Fibroblast of skin of back (primary cell): ENCODE measurements at places on chromosomes 1 and 21.

DNA sequence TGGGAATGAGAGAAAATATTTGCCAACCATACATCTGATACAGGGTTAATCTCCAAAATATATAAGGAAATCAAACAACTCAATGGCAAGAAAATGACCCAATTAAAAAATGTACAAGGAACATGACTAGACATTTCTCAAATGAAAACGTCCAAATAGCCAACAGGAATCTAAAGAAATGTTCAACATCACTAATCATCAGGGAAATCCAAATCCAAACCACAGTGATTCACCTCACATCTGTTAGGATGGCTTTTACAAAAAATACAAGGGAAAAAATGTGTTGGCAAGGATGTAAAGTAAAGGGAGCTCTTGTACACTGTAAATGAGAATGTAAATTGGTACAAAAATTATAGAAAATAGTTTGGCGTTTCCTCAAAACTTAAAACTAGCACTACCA, 54.7 kb upstream of the ZRANB2 start:
- DNase-seq: no peak

DNA sequence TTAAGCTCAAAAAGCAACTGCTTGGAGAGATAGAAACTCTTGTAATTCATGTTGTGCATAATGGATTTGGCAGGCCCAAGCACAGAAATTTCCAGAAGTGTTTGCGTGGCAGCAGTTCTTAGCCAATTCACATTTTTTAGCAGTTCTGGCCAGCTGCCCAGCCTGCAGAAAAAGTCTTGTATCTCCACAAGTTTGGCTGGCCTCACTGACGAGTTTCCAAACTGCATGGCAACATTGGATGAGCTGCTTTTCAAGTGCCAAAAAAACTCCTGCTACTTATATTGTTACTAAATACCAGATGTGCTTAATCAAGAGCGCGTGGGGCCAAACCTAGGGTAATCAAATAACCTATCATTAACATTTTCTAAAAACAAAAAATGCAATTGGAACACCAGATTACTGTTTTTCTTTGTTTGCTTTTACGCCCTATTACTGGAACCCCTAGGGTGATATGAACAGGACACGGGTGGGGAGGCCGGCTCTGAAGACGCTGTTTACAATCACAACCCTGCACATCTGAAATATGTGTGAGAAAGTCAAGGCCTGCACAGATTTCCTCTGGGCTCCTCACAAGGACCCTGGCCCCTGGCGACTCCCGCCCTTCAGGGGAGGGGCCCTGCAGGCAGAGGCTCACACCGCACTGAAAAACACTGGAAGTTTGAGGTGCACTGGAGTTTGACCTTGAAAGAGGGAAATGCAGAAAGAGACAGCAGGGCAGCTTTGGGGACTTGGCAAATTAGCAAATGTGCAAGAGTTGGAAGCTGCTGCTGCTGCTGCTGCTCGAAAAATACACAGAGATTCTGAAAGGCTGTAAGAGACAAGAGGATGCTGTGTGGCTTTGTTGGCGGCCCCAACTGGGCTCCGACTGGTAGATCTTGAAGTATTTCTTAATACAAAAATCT, 55.2 kb upstream of the TARBP1 start:
- peak; percentile 92 for DNase-seq

DNA sequence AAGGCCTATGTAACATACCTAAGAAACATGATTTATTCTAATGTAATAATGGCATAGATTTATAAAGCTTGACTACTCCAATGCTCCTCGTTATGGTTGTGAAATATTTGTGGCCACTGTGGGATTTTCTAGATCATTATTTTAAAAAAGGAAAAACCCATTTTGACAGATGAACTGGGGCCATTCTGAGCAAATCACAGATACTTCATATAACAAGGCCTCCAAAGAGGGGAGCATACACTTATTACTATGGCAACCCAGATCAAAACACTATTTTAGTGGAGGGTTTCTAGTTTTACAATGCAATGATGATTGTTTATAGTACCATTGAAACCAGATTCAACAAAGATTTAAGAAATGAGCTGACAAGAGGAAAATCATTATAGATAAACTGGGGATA, 346.6 kb downstream of the ZNF326 start:
- DNase-seq: no peak

GRCh38 chr1:203104789-203105390, 19.1 kb upstream of the MYOG start:
- DNase-seq: no peak

DNA sequence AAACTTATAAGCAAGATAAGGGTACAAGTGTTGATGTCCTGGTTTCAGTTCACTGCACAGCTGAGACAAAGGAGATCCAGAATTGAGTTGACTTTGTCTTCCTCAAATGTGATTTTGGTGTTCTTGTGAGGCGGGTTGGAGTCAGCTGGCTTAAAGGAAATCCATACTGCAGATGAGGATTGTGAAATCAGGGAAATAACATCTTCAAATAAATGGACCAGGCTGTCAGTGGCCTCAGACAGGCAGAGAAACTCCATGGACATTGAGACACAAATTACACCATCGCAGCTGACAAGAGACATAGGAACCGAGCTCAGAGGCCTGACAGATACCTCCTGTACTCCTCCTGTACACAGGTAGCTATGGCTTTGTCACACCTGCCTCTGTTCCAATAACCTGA, 27.0 kb upstream of the REG4 start:
- no peak for DNase-seq

DNA sequence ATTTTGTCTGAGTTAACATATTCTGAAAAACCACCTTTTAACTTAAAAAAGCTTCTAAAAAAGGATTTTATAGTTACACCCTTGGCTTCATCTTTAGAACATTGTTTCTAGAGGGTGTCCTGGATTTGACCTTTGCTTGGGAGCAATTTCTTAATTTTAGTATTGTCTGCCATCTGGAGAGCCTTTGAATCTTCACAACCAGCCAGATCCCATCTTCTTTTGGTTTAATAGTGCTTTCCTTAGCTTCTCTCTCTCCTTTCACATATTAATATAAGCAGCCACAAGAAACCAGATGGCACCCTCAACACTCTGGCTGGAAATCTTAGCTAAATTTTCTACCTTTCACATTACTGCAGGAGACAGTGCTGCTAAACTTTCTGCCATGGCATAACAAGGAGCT, 76.5 kb upstream of the TSPAN2 start:
- DNase-seq: no peak

DNA sequence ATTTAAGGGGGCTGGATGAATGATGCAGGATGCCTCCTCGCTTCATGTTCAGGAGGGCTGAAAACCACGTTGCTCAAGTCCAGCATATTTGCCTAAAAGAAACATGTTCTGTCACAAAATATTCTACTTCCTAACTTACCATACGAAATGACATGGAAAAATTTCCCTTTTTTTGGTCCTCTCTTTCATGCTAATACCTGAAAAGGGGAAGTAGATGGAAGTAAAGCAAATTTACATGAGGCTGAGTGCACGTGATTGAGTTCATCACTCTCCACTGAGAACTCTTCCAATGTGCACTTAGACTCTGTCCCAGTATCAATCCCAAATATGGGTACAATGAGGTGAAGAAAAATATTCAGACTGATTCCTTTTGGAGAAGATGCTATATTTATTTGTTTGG, 23.0 kb downstream of the XCL2 start:
- no peak for DNase-seq

DNA sequence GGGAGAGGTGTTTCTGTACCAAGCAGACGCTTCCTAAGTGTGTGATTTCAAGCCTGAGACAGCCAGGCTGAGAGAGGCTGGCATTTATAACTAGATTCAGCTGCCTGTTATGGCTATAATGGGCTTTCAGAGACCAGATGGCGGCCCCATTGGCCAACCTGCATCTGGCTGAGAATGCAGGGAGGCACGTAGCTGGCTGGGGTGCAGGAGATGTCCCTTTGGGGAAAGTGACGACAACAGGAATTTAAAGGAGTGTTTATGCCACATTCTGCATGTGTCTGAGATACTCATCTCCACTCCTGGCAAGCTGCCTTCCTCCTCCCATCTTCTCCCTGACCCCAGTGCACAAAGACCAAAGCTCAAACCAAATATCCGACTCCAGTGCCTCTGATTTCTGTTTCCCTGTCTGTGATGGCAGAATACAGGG, 21.3 kb upstream of the CCDC190 start:
- DNase-seq: peak; percentile 60

DNA sequence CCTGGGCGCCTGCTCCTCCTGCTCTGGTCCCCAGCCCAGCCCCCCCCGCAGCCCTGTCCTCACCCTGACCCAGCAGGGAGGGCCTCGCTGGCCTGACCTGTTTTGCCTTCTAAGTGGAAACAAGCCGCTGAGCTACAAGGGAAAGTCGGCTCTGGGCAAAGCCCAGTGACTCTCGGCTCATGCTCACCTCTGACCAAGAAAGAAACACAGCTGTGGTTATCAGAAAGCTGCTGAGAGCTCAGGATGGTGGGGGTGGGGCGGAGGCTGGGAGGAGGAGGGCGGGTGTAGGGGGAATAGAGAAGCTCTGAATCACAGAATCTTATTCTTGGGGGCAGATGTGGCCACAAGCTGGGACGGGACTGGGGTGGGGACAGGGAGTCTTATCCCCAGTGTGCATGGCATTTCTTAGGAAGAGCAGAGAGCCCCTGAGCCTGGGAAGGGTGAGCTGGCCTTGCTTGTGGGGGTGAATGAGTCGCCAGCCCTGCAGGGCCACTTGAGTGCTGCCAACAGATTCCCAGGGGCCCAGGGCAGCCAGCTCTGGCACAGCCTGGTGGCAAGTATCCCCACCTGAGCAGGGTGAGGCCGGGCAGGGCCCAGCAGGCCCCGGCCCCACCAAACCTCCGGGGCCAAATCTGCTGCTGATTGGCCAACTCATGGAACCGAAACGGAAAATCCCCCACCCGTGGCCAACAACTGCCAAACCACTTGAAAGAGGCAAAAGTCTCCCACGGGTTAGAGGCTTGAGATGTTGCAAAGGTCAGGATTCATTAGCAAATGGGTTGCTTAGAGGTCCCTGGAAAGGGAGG, 120.6 kb downstream of the SPSB1 start:
- peak; percentile 97 for DNase-seq

GRCh38 chr1:8482979-8483381, 165.1 kb downstream of the SLC45A1 start:
- DNase-seq: peak; percentile 67

DNA sequence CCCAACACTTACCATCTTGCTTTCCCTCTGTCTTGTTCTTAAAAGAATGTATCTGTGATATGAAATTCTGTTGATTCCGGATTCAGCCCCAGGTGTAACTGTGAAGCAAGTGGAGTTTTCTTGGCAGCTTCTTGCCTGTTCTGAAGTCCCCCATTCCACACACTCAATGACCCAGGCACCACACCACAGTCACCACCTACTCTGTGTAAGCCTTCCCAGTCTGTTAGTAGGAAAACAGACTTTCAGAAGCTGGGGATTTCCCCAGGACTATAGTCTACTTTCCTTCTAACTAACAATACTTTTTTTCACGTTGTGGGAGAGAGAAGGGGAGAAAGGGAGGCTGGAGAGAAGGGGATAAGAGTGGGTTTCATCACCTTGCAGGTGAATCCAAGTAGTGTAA, 299.1 kb upstream of the PROX1 start:
- no peak for DNase-seq

- no peak for DNase-seq
Measured at GRCh38 chr1:89525169-89525855, 683 bp downstream of the LRRC8B start.

DNA sequence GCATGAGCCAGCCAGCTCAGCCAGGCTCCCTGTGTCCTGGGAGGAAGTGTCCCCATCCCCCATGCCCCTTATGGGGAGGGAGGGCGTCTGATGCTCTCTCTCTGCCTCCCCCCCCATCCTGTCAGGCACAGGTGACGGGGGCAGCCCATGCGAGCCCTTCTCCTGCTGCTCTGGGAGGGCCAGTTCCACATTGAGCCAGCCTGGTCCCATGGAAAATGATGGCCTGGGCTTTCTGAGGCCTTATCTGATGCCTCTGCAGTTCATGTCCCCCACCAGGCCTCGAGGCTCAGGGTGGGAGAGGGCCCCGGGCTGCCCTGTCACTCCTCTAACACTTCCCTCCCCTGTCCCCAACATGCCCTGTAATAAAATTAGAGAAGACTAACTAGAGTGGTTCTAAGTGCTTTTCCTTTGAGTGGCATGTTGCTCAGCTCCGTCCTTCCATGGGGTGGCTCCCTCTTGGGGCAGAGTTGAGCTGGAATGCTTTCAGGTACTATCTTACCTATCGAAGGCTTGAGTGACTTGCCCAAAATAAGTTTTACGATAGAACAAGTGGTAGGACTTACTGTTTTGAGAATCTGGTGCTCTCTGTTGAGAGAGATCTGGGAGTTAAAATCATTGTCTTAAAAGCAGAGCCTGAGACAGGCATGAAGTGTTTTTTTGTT, 1.8 kb upstream of the MTFR1L start:
- DNase-seq: no peak

- DNase-seq: no peak
Measured at GRCh38 chr21:45537746-45538291, 4.4 kb downstream of the SLC19A1 start.

DNA sequence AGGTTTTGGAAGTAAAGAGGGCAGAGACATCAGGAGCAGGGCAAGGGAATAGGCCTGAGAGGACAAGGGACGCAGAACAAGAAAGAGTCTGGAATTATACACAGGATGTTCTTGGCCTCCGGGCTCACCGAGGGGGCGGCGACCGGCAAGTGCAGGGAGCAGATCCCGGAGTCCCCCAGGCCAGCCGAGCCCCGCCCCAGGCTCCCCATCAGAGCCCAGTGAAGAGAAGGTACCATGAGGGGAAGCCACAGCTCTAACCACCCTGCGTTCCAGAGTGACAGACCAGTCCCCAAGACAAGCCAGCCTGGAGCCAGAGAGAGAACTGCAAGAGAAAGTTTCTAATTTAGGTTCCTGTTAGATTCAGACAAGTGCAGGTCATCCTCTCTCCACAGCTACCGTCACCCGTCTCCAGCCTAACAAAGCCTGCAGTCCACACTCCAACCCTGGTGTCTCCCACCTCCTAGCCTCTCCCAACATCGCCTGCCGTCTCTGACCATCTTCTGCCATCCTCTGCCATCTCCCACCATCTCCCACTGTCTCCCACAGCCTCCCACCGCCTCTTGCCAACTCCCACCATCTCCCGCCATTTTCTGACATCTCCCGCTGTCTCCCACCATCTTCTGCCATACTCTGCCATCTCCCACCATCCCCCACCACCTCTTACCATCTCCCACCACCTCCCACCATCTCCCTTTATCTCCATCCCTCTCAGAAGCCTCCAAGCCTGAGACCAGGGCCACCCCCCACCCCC, 42.5 kb downstream of the CAPN2 start:
- DNase-seq: no peak

- no peak for DNase-seq
Measured at GRCh38 chr1:53299233-53299632, 28.6 kb downstream of the LRP8 start.
